Caki2 (cell line): ENCODE measurements at places on chromosomes 4 and X. TPM values are rescaled to one million over a fixed set of nuclear protein-coding genes. Genes with fewer than 3 reads are reported as not detected.

The NOX1 gene
- total RNA-seq, result not detected in 2 replicates

The PAGE2 gene
- total RNA-seq, result not detected in 2 replicates

The REPS2 gene
- total RNA-seq, result 0.03 and 0.17 TPM in 2 replicates

The CCSER1 gene
- total RNA-seq, result 0.98 and 2.3 TPM in 2 replicates

The TRPC5OS gene
- not detected in 2 replicates for total RNA-seq

The CSAG2 gene
- not detected in 2 replicates for total RNA-seq

The CNKSR2 gene
- not detected in 2 replicates for total RNA-seq

The CLDN22 gene
- not detected in 2 replicates for total RNA-seq

The PDE6B gene
- 7.2 and 9.4 TPM in 2 replicates for total RNA-seq

The NUDT11 gene
- total RNA-seq, result 10.9 and 17.6 TPM in 2 replicates

The BCORL1 gene
- total RNA-seq, result 0.06 and 0.44 TPM in 2 replicates

The FAM241A gene
- total RNA-seq, result 0.03 TPM in 1 of 2 replicates, not detected in the other

The KLF8 gene
- 0.52 and 0.68 TPM in 2 replicates for total RNA-seq

The OPHN1 gene
- 2.2 and 2.4 TPM in 2 replicates for total RNA-seq

The GRPEL1 gene
- 20.2 and 23.0 TPM in 2 replicates for total RNA-seq

The GNRHR gene
- not detected in 2 replicates for total RNA-seq

The HMGB3 gene
- total RNA-seq, result 13.6 and 14.2 TPM in 2 replicates

The MTNR1A gene
- 0.20 TPM in 1 of 2 replicates, not detected in the other for total RNA-seq

The SASH3 gene
- not detected in 2 replicates for total RNA-seq

The SNCA gene
- 10.5 and 11.8 TPM in 2 replicates for total RNA-seq

The REELD1 gene
- total RNA-seq, result 0.74 TPM in 1 of 2 replicates, not detected in the other

The KDR gene
- not detected in 2 replicates for total RNA-seq

The SLC9A7 gene
- total RNA-seq, result 1.6 and 10.6 TPM in 2 replicates

The PRAF2 gene
- 1.9 and 4.4 TPM in 2 replicates for total RNA-seq

The CENPVL3 gene
- not detected in 2 replicates for total RNA-seq

The TREX2 gene
- total RNA-seq, result 0.78 TPM in 1 of 2 replicates, not detected in the other

The JCHAIN gene
- total RNA-seq, result not detected in 2 replicates

The ZNF630 gene
- 4.5 and 21.3 TPM in 2 replicates for total RNA-seq

The AMOT gene
- total RNA-seq, result 1.2 TPM in 1 of 2 replicates, not detected in the other

The TIGD2 gene
- 2.6 and 7.2 TPM in 2 replicates for total RNA-seq

The TLR10 gene
- not detected in 2 replicates for total RNA-seq

The CT45A10 gene
- not detected in 2 replicates for total RNA-seq

The CLDN34 gene
- total RNA-seq, result not detected in 2 replicates

The NWD2 gene
- not detected in 2 replicates for total RNA-seq

The FAM47C gene
- total RNA-seq, result not detected in 2 replicates

The WNK3 gene
- 0.96 and 2.7 TPM in 2 replicates for total RNA-seq

The FAM236A gene
- total RNA-seq, result not detected in 2 replicates

The NKX6-1 gene
- not detected in 2 replicates for total RNA-seq

The ACSL1 gene
- 37.8 and 42.8 TPM in 2 replicates for total RNA-seq

The PDE5A gene
- total RNA-seq, result 2.5 and 2.6 TPM in 2 replicates

The MAGEB5 gene
- not detected in 2 replicates for total RNA-seq

The KLHL5 gene
- total RNA-seq, result 73.7 and 86.1 TPM in 2 replicates

The CXCL10 gene
- 0.52 TPM in 1 of 2 replicates, not detected in the other for total RNA-seq

The SMIM20 gene
- 53.9 and 96.5 TPM in 2 replicates for total RNA-seq

The TMEM255A gene
- 0.38 and 0.41 TPM in 2 replicates for total RNA-seq

The NUDT10 gene
- total RNA-seq, result 1.9 and 6.6 TPM in 2 replicates
